ENCODE measurements at places on chromosomes 7 and 10. TPM values are rescaled to one million over a fixed set of nuclear protein-coding genes. Genes with fewer than 3 reads are reported as not detected.

GRCh38 chr10:66822801-66823200 lies 103.0 kb upstream of the LRRTM3 start:
- DNase-seq, result no peak

GRCh38 chr7:139058943-139059342 lies 23.1 kb upstream of the ZC3HAV1L start:
- DNase-seq, result peak; percentile 80

- no peak for DNase-seq
Measured at GRCh38 chr10:58851606-58852005, 324.8 kb upstream of the PHYHIPL start.

DNA sequence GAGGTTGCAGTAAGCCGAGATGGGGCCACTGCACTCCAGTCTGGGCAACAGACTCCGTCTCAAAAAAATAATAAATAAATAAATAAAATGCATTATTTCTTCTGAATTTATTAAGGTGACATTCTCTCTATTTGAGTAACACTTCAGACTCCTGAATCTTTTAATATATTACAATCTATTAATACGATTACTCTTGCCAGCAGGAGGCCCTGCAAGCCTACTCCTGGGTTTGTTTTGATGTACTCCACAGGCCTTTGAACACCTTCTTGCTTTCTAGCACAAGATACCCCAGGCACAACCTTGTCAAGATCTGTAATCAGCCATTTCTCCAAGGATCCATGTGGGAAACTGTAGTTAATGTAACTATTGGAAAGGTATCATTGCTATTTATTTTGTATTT lies 63.5 kb downstream of the COBL start:
- DNase-seq, result no peak

GRCh38 chr7:50266635-50267386 lies 37.7 kb upstream of the IKZF1 start:
- no peak for DNase-seq

DNA sequence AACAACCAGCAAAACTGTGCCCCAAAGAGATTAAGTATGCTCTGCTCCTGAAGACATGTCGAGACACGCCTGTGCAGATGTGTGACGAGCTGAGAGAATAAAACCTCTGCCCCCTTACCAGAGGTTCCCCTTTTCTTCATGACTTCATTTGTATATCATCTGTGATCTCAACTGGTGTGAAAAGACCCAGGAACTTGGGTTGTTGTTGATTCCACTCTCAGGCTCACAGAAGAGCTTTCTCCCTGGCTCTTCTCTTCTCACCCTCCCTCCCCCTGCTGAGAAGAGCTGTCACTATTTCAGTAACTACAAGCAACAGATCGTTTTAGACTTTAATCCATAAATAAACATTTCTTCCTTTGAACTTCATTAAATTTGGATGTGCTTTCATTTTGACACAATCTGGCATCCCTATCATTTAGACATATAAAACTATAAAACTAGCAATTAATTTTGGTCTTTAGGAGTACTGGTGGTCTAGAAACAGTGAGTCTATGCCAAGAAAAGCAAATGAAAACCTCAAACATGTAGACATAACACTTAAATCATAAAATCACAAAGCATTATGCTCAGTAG lies 179.3 kb upstream of the FZD8 start:
- DNase-seq, result peak; percentile 22

UNC5B gene
- total RNA-seq, result 20.6 TPM

DNA sequence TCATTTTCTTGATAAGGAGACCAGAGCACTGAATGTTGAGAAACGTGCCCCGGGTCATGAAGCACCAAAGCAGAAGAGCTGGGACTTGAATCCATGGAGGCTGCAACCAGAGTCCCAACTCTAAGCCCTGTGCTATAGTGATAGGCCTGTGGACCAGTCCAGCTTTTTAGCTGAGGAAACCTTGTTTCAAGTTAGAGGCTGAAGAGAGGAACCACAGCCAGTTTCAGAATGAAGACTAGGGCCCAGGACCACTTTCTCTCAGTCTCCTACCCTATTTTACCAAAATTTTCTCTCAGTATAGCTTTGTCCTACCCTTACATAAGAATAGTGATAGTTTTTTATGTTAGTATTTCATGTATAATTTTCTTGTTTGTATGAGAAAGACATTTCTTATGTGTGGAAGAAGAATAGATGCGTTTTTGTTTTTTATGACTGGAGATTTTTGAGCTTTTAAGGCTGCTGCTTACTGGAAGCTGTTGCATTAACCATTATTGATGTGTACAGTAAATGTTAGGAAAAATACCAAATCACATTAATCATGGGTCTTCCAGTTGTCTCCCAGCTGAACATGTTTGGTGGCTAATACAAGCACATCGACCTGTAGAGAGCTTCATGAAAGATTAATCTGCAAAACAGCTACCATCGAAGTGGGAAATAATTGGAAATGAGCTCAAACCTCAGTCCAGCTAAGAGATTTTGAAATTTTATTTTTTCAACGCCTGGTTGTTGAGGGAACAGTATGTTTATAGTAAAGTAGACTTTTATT lies 45.0 kb upstream of the CSTF2T start:
- no peak for DNase-seq

ZNF853 gene
- total RNA-seq, result 1.6 TPM

- DNase-seq, result no peak
Measured at GRCh38 chr7:111771638-111772037, 209.3 kb upstream of the IMMP2L start.

STRIP2 gene
- total RNA-seq, result 6.9 TPM

SFTPA1 gene
- total RNA-seq, result not detected

BICC1 gene
- 123 TPM for total RNA-seq

OPN1SW gene
- total RNA-seq, result not detected

DNA sequence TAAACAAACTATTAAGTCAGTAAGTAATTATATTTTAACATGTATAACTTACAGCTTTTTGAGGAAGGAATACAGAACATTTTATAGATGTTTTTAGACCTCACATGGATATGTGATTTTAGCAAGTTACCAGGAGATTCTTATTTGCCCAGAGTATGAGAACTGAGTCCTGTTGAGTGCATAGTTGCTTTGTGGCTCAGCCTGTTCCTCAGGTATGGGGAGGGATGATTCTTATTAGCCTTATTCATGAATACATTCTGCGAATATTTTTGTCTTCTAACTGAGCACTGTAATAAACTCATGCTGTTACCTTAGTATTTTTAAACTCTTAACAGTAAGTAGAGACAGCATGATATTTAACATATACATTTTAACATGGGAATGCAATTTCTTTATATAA lies 17.9 kb downstream of the BTAF1 start:
- no peak for DNase-seq

DNA sequence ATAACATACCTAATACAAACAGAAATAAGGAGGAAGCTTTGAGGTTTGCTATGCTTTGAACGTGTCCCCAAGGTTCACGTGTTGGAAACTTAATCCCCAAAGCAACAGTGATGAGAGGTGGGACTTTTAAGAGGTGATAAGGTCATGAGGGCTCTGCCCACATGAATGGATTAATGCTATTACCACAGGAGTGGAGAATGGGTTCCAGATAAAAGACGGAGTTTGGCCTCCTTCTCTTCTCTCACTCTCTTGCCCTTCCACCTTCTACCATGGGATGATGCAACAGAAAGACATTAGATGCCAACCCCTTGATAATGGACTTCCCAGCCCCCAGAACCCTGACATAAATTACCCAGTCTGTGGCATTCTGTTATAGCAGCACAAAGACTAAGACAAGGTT lies 9.6 kb downstream of the ITGB1 start:
- DNase-seq, result peak; percentile 58

- DNase-seq, result no peak
Measured at GRCh38 chr7:80644054-80644453, 5.6 kb downstream of the CD36 start.

GIMAP6 gene
- 0.18 TPM for total RNA-seq

DNA sequence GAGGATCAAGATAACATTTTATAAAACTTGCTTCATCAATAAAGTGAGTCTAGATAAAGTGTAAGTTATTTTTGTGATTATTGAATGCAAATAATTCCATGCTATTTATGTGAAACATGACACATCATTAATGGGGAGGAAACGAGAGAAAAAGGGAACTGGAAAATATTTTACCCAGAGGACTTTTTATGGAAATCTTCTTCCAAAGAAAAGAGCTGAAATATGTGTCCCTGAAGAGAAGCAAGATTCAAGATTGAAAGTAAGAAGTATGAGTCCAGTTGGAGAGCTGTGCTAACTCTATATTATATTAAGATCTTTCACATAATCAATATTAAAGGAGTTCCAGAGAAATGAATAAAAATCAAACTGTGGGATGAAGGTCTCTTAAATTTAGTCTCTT lies 1361.8 kb downstream of the GATA3 start:
- DNase-seq, result no peak

DNA sequence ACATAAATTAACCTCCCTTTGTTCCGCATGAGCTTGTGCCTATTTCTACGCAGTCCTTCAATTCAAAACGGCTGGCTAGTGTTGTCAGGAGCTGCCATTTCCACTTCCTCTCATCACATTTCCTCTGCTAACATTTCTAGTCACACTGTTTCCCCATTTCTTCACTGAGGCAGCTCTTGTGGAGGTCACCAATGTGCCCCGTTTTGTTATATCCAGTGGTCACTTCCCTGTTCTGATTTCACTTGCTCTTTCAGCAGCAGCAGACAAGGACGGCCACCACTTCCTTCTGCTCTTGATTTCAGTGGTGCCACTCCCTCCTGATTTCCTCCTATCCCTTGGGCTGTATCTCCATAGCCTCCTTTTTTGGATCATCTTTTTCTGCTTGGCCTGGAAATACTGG lies 64.8 kb upstream of the SEC61G start:
- DNase-seq, result no peak

MRLN gene
- not detected for total RNA-seq

DNA sequence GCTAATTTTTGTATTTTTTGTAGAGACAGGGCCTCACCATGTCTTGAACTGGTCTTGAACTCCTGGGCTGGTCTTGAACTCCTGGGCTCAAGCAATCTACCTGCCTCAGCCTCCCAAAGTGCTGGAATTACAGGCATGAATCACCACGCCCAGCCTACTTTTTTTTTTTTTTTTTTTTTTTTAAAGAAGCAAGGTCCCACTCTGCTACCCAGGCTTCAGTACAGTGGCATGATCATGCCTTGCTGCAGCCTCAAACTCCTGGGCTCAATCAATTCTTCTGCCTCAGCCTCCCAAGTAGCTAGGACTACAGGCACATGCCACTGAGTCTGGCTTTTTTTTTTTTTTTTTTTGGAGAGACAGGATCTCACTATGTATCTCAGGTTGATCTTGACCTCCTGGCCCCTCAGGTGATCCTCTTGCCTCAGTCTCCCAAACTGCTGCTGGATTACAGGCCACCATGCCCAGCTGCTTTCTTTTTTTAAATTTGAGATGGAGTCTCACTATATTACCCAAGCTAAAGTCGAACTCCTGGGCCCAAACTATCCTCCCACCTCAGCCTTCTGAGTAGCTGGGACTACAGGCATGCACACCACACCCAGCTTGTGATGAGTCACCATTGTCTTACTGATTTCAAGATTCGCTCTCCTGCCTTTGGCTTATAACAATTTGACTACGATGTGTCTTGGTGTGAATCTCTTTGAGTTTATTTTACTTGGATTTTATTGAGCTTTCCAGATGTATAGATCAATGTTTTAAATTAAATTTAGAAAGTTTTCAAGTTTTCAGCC lies 9.0 kb downstream of the RPEL1 start:
- peak; percentile 45 for DNase-seq

DNA sequence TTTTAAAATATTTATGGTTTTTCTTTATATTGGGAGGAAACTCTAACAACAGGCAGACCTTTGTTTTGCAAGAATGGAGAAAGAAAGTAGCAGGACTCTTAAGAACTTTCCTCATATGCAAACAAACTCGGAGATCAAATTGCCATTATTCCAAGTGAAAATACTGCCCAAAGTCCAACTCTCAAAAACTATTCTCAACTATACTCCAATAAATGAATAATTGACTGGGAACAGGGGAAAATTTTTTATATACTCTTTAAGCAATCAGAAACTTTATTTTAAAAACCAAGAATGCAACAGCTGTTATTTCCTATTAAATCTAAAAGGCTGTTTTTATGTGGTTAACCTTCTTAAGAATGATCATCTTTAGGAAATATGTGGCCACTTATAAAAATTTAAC lies 101.9 kb downstream of the COL28A1 start:
- no peak for DNase-seq

C7orf57 gene
- 0.09 TPM for total RNA-seq

GRCh38 chr10:66591865-66592264 lies 334.0 kb upstream of the LRRTM3 start:
- no peak for DNase-seq

GRCh38 chr10:69344591-69345252 lies 66.4 kb downstream of the HK1 start:
- DNase-seq, result no peak

DNA sequence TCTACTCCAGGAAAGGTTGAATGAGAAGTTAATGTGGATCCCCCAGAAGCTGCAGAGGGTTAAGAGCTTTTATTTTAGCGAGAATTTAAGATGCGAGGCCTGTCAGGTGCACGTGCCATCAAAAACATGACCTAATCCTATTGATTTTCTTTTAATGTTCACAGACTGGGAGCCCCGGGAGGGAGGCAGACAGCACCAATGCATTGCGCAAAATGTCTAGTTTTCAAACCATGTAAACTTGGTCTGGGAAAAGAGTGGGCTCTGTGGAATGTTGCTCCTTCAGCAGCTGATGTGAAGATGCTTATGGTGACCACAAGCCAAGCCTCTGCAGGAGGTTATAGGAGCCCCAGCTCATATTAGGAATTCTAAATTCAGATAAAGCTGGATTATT lies 172.0 kb upstream of the ITGB1 start:
- peak; percentile 77 for DNase-seq

LIPN gene
- not detected for total RNA-seq

GRCh38 chr7:391961-392524 lies 102.1 kb downstream of the FOXL3 start:
- DNase-seq, result no peak

- DNase-seq, result no peak
Measured at GRCh38 chr10:78863140-78863905, 205.4 kb upstream of the ZMIZ1 start.

NUPR2 gene
- not detected for total RNA-seq

DNA sequence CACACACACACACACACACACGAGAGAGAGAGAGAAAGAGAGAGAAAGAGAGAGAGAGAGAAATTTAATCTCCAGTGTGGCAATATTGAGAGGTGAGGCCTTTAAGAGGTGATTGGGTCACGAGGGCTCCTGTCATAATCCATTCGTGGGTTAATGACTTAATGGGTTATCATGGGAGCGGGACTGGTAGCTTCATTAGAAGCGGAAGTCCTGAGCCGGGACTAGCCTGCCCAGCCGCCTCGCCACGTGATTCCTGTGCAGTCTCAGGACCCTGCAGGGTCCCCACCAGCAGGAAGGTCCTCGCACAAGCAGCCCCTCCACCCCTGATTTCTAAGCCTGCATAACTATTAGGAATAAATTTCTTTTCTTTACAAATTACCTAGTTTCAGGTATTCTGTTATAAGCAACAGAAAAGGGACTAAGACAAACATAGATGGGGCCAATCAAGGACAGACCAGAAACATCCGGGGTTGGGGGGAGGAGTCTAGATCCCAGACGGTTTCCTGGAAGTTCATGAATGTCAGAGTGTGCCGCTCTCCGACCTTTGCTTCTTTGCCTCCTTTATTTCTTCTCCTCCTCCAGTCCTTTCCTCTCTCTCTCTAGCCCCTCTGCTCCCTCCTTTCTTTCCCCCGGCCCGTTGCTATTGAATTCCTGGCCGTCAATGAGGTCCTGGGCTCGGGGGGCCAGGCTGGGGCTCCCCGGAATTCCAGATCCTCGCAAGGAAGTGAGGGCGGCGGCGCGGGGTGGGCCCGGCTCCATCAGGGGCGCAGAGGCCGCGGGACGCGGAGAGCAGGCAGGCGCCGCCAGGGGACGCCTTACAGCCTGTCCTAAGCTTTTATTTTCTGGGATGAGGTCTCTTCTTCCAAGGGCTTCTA lies 146.8 kb downstream of the CYP26A1 start:
- no peak for DNase-seq

ACTR3C gene
- not detected for total RNA-seq

GRCh38 chr7:37113661-37114355 lies 334.9 kb downstream of the ELMO1 start:
- no peak for DNase-seq

Measured in fibroblast of the aortic adventitia (primary cell).